ENCODE measurements at places on chromosomes 3 and 15.

- H3K36me3 ChIP-seq, result no peaks in the 10 kb centered on the region
- H3K4me3 ChIP-seq, result no peak overlapping the region
- H3K4me1 ChIP-seq, result no peaks in the 10 kb centered on the region
- peaks cover 4% of the 10 kb centered on the region for H3K27me3 ChIP-seq
Observed at GRCh38 chr15:32700501-32701150, 17.2 kb upstream of the GREM1 start.

- H3K4me3 ChIP-seq, result no peak overlapping the region
- H3K27me3 ChIP-seq, result peaks cover 80% of the 10 kb centered on the region
- peaks cover 28% of the 10 kb centered on the region for H3K4me1 ChIP-seq
- H3K36me3 ChIP-seq, result no peaks in the 10 kb centered on the region
- H3K27ac ChIP-seq, result no peak overlapping the region
Observed at GRCh38 chr3:169657351-169658124, 6.0 kb downstream of the MECOM start.

DNA sequence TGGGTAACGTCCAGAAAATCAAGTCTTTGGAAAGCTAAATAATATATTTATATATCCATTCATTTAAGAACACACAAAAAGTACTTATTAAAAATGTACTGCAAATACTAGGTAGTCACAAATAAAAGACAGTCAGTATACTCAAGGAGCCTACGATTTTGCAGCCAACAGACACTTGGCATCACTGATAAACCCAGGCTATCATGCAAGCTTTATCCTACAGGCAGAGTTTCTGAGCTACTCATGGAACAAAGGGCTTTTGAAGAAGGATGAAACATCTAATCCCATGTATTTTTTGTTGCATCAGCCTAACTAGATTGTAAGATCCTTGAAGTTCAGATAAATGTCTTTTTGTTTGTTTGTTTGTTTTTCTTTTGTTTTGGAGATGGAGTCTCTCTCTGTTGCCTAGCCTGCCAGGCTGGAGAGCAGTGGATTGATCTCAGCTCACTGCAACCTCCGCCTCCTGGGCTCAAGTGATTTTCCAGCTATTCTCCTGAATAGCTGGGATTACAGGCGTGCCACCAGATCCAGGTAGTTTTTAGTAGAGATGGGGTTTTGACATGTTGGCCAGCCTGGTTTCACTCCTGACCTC, 319.4 kb upstream of the MDFIC2 start:
- no peak for DNase-seq
- H3K27me3 ChIP-seq, result peaks cover 2% of the 10 kb centered on the region
- H3K4me1 ChIP-seq, result no peaks in the 10 kb centered on the region
- H3K4me3 ChIP-seq, result no peak overlapping the region
- no peaks in the 10 kb centered on the region for H3K36me3 ChIP-seq

DNA sequence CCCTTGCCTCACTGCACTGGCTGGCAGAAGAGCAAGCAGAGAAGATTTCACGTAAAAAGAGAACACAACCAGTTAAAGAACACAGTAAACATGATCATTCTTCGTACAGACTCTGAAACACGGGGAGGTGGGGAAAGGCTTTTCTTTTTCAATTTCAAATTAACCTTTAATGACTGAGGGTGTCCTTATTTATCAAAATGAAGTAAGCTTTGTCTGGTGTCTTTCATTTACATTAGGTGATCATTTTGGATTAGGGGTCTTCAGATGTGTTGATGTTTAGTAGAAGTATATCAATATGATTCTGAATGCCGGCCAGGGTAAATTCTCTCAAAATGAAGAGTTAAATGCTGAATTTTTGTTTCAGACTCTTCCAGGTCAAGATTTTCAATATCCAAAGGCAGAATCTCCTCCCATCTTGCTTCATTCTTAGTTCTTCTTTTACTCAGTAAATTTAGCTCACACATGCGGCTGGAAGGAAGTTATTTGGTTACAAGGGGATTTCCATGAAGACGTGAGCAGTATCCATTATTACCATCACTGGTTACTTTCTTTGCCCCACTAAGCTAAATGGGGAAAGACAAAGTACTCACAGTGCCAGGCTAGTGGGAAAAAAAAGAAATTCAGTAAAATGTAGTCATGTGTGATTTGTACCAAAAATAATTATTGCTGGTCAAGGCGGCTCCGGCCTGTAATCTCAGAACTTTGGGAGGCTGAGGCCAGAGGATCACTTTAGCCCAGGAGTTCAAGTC, 272.2 kb upstream of the NR2F2 start:
- H3K27me3 ChIP-seq, result peaks cover 8% of the 10 kb centered on the region
- peaks cover 8% of the 10 kb centered on the region for H3K4me1 ChIP-seq

DNA sequence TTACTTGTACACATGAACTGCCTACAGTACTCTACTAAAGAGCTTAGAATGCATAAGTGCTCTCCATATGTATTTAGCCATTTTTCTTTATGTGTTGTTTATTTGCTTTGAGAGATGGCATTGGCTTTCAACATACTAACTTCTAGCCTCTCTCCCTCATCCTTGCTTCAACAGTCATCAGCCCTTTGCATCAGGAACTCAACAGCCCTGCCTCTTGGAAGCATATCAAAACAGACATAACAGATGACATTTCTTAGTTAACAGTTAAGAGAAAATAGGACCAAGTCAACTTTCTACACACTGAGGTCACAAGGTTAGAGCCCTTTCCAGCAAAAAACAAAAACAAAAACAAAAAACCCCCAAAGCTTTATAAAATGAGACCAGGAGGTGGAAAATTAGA, 145.6 kb downstream of the TCF12 start:
- H3K4me1 ChIP-seq, result peaks cover 4% of the 10 kb centered on the region
- no peak overlapping the region for H3K4me3 ChIP-seq
- DNase-seq, result no peak
- no peak overlapping the region for H3K27ac ChIP-seq
- H3K27me3 ChIP-seq, result no peaks in the 10 kb centered on the region

DNA sequence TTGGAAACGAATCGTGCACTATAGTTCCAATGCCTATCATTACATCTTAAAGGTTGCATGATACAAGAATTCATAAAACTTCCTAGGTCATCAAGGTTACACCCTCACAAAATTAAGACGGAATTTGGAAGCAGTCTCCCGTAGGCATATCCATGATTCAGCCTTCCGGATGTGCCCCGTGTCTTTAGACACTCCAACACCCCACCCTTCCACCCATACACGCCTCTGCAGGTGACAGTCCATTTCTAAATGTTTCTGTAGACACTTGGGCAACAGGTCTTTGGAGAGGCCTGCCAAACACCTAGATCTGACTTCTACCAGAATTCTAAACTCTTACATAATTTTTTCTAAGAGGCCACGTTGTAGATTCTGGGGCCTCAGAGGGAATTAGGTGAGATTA, 49.8 kb downstream of the LDHAL6B start:
- DNase-seq, result no peak
- no peak overlapping the region for H3K4me3 ChIP-seq
- no peaks in the 10 kb centered on the region for H3K27me3 ChIP-seq
- H3K4me1 ChIP-seq, result peaks cover 5% of the 10 kb centered on the region

GRCh38 chr3:8574040-8574669, 70.4 kb downstream of the SSUH2 start:
- no peak overlapping the region for H3K27ac ChIP-seq
- no peak overlapping the region for H3K4me3 ChIP-seq
- H3K4me1 ChIP-seq, result peaks cover 21% of the 10 kb centered on the region
- H3K27me3 ChIP-seq, result no peaks in the 10 kb centered on the region
- DNase-seq, result no peak

- H3K27me3 ChIP-seq, result no peaks in the 10 kb centered on the region
- H3K4me3 ChIP-seq, result no peak overlapping the region
Observed at GRCh38 chr15:23616536-23616935, 31.1 kb downstream of the MAGEL2 start.

DNA sequence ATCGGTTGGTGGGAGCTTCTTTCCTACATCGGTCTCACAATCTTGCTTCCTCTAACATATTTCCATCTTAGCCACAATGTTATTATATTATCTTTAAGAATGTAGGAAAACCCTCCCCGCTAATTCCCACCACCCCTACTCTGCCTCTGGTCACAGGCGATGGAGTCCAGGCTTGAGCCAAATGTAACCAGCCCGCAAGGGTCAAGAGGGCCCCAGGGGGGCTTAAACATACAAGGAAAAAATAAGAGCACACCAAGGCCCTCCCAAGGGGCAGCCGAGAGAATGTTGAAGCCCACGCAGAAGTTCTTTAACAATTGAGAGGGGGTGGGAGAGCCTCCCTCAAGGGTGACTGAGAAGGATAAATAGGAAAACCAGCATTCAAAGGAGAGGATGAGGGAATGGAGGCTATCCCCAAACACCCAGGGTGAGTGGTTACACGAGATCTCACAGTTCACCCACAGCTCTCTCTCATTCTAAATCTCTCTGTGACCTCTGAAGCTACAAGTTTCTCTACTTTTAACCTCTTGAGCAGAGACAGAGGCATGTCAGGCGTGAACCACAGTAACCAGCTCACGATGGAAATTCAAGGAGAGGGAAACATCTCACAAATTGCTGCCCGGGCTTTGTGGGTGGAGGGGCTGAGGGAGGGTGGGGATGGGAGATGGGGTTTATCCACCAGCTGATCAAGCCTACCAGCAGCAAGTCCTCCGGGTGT, 31.4 kb upstream of the UACA start:
- no peak overlapping the region for H3K4me3 ChIP-seq
- H3K27ac ChIP-seq, result peak overlapping the region; percentile 78
- DNase-seq, result no peak
- H3K4me1 ChIP-seq, result peaks cover 9% of the 10 kb centered on the region

DNA sequence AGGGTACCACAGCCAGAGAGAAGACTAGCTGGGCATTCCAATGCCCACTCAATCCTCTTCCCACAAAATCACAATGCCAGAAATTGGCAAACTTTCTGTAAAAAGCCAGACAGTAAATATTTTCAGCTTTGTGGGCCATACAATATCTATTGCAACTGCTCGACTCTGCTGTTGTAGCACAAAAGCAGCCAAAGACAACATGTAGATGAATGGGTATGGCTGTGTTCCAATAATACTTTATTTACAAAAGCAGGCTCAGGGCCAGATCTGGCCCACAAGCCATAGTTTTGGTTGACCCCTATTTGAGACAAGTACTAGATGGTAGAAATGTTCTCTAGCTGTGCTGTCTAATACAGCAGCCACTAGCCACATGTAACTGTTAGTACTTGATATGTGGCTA, 330.9 kb downstream of the ERC2 start:
- no peak for DNase-seq
- H3K4me1 ChIP-seq, result no peaks in the 10 kb centered on the region
- H3K27ac ChIP-seq, result no peak overlapping the region
- H3K4me3 ChIP-seq, result no peak overlapping the region

- no peak overlapping the region for H3K4me3 ChIP-seq
- no peaks in the 10 kb centered on the region for H3K36me3 ChIP-seq
- H3K4me1 ChIP-seq, result peaks cover 34% of the 10 kb centered on the region
- H3K27ac ChIP-seq, result no peak overlapping the region
Observed at GRCh38 chr3:81741216-81741615, 20.2 kb downstream of the GBE1 start.

GRCh38 chr3:168061332-168061996, 34.3 kb downstream of the GOLIM4 start:
- no peak for DNase-seq
- no peak overlapping the region for H3K27ac ChIP-seq
- no peak overlapping the region for H3K4me3 ChIP-seq
- peaks cover 9% of the 10 kb centered on the region for H3K4me1 ChIP-seq

DNA sequence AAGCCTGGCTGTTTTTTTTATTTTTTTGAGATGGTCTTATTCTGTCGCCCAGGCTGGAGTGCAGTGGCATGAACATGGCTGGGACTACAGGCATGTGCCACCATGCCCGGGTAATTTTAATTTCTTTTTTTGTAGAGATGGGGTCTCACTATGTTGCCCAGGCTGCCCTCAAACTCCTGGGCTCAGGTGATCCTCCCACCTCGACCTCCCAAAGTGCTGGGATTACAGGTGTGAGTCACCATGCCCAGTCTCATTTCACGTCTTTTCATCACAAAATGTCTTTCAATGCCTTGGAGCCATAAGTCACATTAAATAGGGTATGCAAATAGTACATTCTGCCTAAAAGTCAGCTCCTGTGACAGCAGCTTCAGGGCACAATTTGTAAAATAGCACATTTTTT, 52.8 kb downstream of the SOX2 start:
- no peaks in the 10 kb centered on the region for H3K27me3 ChIP-seq
- no peak overlapping the region for H3K27ac ChIP-seq
- H3K4me1 ChIP-seq, result no peaks in the 10 kb centered on the region
- H3K36me3 ChIP-seq, result no peaks in the 10 kb centered on the region
- DNase-seq, result no peak
- no peak overlapping the region for H3K4me3 ChIP-seq

DNA sequence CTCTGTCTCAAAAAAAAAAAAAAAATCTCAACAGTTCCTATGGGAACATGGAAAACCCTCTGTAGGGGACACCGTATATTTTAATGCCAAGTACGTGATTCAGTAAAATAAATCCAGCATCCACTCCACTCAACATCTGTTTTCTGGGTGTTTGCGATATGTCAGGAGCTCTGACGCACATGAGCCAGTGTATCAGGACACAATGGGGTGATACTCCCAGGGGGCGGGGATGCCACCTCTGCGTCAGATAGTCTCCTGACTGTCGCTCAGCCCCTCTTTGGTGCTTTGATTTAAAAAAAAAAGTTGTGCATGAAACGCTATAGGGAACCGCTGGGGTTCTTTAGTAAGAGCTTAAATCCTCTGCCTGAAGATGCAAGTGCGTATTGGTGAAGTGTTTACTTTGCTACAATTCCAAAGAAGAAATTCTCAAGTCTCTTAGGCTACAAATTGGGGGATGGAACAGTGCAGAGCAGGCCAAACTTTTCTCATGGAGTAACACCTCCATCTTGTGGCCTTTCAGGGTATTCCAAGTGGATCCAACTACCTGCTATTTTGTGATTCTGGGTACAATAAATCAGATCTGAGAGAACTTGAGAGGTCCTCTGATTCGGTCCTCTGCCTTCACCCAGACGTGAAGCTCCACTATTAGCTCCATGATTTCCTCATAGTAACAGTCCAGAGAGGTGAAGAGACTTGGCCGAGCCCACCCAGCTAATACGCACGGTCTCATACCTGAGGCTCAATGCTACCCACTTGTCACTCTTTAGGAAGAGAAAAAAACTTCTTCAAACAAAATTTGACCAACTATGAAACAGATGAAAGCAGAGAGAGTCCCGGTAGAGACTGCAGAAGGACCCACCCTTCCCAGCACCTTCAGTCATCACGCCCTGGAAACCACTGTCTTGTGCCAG, 9.3 kb upstream of the NR2E3 start:
- H3K4me3 ChIP-seq, result no peak overlapping the region
- no peak overlapping the region for H3K27ac ChIP-seq
- no peaks in the 10 kb centered on the region for H3K27me3 ChIP-seq
- peak; percentile 52 for DNase-seq
- no peaks in the 10 kb centered on the region for H3K36me3 ChIP-seq
- H3K4me1 ChIP-seq, result no peaks in the 10 kb centered on the region
